ENCODE measurements at places on chromosomes 1 and 21.
A peak's percentile ranks its signal among the peaks of the same experiment; 100 is the strongest.

GRCh38 chr1:241591317-241591716 lies 48.9 kb downstream of the CHML start:
- DNase-seq = no peak

GRCh38 chr1:34970829-34971228 lies 14.3 kb downstream of the TMEM35B start:
- no peak for DNase-seq

GRCh38 chr21:36966821-36967768 lies 626 bp upstream of the HLCS start:
- no peak for DNase-seq

- DNase-seq = no peak
Observed at GRCh38 chr1:225766967-225767633, 10.5 kb upstream of the SRP9 start.

- DNase-seq = no peak
Observed at GRCh38 chr1:183688341-183689060, 35.4 kb upstream of the APOBEC4 start.

DNA sequence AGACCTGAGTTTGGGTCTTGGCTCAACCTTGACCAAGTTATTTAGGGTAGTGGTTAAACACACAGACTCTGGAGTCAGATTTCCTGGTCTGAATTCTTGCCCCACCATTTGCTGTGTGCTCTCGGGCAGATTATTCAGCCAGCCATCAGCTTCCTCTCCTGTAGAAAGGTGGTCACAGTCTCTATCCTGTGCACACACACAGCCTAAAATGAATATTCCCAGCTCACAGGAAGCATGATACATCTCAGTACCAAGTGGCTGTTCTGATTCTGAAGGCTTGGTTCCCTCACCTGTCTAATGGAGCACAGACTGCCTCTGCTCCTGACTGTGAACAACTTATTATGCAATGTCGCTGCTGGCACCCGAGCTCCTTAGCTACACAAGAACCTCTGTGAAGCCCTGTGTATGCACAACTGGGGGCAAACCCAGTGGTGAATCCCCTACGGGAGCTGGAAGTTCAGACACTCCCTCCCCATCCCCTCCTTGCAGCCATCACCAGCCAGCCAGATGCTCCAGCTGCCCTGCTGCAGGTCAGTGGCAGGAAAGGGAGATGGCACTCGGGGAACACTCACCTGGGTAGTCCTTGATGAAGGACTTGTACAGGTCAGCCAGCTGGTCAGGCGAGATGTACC lies 13.7 kb downstream of the ENO1 start:
- DNase-seq = no peak

GRCh38 chr1:164716992-164717703 lies 158.2 kb downstream of the PBX1 start:
- DNase-seq = no peak

GRCh38 chr1:115813727-115814126 lies 27.2 kb downstream of the NHLH2 start:
- DNase-seq = no peak

DNA sequence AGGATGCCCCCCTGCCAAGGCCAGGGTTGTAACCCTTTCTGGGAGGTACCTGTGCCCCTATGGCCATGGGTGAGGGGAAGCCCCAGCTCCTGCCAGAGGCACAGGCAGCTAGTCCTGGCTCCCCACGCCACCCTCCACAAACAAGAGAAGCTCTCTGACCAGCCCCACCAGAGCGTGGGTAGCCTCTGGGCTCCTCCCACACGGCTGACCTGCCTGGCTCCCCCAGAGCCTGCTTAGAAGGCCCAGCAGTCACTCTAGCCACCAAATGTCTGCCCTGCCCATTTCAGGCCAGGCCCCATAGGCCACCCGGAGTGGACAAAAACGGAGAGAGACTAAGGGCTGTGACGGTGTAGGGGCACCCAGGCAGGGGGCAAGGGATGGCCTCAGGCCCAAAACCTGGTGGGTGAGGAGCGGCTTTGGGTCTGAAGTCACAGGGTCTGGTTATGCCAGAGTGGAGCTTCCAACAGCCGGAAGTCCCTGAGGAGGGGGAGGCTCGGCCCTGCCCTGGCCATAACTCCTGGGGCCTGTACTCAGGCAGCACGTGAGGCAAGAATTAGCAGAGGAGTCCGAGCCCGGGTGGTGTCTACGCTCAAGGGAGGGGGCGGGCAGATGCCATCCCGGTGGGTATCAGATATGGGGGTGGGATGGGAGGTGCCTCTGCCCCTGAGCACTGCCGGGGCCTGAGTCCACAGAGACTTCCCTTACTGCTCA lies 155.4 kb downstream of the CASZ1 start:
- DNase-seq = no peak

DNA sequence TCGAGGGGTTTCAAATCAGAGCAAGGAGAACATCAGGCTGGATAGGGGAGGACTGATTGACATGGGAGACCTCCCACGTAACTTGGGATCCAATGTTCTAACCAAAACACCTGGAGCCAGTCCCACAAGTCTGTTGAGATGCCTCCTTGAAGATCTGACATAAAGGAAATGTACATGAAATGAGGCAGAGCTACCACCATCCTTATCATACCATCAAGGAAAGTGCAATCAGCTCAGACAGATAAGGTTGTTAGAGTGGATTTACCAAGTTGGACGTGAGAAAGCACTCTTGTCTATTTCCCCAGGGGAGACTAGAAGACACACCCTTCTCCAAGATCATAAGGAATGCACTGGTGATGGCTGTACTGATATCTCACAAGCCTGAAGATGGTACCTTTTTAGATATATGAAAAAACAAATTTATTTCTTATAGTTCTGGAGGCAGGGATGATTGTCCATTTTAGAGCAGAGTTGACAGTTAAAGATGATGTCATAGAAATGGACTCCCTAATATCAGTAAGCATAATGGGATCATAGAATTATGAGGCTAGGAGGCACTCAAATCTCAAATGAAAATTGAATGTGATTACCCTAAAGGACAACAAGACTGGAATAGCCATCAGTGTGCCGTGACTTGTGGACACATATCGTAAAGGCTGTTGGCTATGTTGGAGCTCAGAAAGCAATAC lies 129.1 kb upstream of the RAB4A start:
- DNase-seq = no peak

DNA sequence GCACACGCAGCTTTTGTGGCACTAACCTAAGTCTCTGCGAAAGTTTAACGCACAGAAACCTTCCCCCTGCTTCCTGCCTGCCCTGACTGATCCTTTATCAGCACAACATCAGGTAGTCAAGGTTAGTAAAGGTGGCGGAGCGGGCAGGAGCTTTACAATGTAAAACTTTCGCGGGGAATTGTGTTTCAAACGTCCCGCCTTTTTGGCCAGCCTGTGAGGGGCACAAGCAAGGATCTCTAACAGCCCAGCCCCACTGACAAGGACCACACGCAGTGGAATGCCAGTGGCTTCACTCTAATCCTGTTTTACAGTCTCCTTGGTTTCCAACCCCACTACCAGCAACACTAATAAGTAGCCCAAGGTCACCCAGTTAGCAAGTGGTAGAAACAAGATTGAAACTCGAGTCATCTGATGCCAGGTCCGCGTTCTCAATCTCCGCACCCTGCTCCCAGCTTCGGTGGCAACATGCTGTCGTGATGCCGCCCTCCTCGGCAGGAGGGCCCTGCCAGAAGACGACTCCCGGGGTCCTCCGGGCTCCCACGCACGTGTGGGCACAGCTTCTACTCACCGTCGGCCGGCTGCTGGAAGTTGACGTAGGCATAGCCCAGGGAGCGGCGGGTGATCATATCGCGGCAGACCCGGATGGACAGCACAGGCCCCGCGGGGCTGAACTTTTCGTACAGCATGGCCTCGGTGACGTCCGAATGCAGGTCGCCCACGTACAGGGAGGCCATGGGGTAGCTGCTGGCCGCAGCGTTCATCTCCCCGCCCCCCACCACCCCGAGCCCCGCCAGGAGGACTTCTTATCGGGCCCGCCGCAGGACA lies 1.2 kb downstream of the PABPC4 start:
- peak; percentile 69 for DNase-seq

- no peak for DNase-seq
Observed at GRCh38 chr21:36499578-36500471, 19.9 kb upstream of the CLDN14 start.

DNA sequence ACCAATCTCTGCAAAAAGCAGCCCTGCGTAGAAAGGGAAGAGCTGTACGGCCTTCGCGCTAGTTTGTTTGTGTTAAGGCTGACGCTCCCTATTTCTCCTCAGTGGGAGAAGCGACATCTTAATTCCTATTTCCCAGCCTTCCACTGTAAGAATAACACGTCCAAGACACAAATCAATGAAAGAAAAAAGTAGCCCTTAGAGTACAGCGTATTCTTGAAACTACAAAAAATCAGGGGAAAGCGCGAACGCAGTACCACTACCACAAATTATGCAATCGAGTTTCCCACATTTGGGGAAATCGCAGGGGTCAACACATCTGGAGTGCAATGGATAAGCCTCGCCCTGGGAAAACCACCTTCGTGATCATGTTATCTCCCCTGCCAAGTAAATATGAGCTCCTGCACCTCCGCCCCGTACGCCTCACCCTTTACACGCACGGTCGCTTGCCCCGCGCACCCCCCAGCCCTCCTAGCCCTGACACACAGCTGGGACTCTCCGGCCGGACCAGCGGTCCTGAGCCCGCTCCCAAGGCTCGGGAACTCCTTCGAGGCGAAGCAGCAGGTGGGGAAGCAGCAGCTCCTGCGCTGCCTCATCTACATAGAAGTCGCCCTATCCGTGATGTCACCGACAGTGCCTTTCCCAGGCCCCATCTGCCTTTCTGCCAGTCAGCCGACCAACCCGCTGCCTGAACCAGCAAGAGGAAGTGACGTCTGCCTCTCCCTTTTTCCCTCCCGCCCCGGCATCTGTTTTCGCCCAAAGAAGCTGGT lies 94.7 kb downstream of the PPIAL4G start:
- DNase-seq = peak; percentile 82

DNA sequence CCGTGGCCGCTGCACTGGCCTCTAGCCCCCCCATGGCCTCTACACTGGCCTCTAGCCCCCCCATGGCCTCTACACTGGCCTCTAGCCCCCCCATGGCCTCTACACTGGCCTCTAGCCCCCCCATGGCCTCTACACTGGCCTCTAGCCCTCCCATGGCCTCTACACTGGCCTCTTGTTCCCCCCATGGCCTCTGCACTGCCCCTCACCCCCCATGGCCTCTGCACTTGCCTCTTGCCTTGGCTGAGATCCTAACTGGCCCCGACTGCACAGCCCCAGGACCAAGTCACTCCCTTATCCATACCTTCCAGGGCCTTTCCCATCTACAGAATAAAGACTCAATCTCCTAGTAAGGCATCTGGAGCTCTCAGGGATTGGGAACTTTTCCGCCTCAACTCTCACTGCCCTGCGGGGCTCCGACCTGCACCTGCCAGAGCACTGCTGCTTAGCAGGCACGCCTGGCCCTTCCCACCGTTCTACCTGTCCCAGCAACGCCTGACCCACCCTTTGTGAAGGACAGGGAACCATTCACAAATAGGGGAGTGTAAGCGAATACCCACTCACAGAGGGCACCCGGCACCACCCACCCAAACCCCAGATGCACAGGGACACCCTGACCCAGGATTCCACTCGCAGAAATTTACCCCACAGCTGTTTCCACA lies 38.8 kb downstream of the ACOT7 start:
- DNase-seq = no peak

- DNase-seq = no peak
Observed at GRCh38 chr1:165153182-165153581, 203.3 kb downstream of the LMX1A start.

GRCh38 chr1:44862829-44863401 lies 19.9 kb upstream of the PTCH2 start:
- no peak for DNase-seq

- no peak for DNase-seq
Observed at GRCh38 chr1:94265011-94265422, 27.6 kb upstream of the ARHGAP29 start.

DNA sequence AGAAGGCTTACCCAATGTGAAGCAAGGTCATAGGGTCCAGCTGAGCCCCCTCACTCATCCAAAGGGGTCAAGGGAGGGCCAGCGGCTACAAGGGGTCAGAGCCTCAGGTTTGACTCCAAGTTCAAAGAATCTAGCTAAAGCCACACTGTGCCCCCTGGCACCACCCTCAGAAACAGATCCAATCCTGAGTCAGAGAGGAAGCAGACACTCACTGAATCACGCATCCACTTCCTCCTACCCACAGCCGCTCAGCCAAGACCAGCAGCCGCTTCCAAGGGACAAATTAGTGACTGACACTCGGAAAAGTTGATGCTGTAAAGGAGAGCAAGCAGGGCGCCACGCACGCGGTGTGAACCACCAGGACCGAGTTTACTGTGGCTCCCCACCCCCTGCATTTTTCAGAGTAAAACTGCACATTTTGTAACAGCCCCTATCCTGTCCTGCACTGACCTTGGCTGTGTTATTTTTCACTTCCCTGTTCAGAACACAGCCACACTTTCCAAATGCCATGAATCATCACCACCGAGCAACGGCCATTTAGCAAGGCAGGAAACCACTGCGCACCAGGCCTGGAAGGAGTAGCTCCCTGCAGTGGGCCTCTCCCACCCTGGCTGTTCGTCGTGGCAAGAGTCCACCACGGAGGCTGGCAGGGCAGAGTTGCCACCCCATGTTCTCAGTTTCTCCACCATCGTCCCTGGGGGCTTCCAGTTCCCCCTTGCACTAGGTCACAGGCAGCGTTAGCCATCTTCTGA lies 147.8 kb downstream of the TOMM20 start:
- DNase-seq = peak; percentile 53

- no peak for DNase-seq
Observed at GRCh38 chr21:41326414-41327080, 9.9 kb downstream of the FAM3B start.

GRCh38 chr1:6014130-6014999 lies 22.1 kb upstream of the NPHP4 start:
- DNase-seq = no peak

DNA sequence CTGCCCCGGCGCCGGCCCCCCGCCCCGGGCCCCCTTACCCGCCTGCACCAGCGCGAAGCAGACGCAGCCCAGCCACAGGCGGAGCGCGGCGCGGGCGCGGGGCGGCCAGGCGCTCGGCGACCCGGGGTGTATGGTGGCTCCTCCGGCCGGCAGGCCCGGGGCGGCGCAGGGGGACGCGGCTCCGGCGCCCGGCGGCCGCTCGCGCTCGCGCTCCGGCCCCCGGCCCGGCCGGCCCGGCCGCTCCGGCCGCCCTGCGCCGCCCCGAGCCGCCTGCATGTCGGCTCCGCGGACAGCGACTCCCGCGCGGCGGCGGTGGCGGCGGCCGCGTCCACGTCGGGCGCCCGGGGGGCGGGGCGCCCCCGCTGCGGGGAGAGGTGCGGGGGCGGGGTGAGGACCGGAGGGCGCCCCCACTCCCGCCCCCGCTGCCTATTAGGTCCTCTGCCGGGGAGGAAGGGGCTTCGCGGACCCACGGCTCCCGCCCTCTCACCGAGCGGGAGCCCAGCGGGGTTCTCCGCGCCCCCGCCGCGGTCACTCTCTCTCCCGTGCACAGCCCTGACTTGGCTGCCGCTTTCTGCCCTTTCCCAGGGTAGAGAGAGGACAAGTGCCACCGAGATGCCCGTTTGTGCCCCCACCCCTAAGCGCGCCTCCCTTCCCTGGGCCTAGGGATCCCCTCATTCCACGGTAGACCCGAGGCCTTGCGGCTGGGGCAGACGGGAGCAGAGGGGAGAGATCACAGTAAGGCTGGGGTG lies at the start of gene FNDC5:
Gene FNDC5, minus strand, starts transcription at position 298 of the 749 bp plus-strand sequence.
- DNase-seq = peak; percentile 52

GRCh38 chr1:182149411-182149965 lies 88.0 kb upstream of the ZNF648 start:
- DNase-seq = no peak

- DNase-seq = no peak
Observed at GRCh38 chr1:166819974-166820373, 19.3 kb upstream of the POGK start.

- no peak for DNase-seq
Observed at GRCh38 chr21:37695111-37695510, 221.1 kb downstream of the KCNJ6 start.

Data from GM20000 (cell line).